ENCODE measurements at places on chromosomes 16 and 17. TPM values are rescaled to one million over a fixed set of nuclear protein-coding genes. Genes with fewer than 3 reads are reported as not detected.

GRCh38 chr17:58865301-58865700 lies 109.6 kb downstream of the PPM1E start:
- no peak for DNase-seq

DNA sequence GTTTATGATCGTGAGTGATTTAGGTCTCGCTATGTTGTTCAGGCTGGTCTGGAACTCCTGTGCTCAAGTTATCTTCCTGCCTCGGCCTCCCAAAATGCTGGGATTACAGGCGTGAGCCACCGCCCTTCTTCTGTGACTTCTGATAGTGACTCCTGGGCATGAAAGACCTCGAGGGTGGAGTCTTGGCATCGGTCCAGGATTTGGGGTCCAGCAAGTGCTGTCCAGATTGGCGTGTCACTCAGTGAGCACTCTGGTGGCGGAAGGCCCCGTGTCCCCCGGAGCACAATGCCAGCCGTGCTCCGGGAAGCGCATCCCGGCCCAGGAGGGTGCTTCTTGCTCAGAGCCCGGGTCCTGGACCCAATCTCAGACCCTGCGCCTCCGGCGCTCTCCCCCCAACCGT lies 6.8 kb downstream of the OR1F1 start:
- DNase-seq: no peak

- no peak for DNase-seq
Measured at GRCh38 chr17:75270966-75271232, at the start of gene MIF4GD. TSS of gene MIF4GD (minus strand) at chr17:75271231. CDS start at chr17:75270195, 1,036 bp downstream.

The SOST gene
- not detected for total RNA-seq

Measured in GM12878 (cell line).